Ovary (tissue), 10 donors: ENCODE measurements at places on chromosomes 11 and 22. TPM values are rescaled to one million over a fixed set of nuclear protein-coding genes. Genes with fewer than 3 reads are reported as not detected.

The OR10A2 gene
- not detected for total RNA-seq

The GRAMD1B gene
- 19.8 TPM for total RNA-seq

The MS4A3 gene
- not detected for total RNA-seq

The ABTB2 gene
- total RNA-seq, result 2.4 TPM

DNA sequence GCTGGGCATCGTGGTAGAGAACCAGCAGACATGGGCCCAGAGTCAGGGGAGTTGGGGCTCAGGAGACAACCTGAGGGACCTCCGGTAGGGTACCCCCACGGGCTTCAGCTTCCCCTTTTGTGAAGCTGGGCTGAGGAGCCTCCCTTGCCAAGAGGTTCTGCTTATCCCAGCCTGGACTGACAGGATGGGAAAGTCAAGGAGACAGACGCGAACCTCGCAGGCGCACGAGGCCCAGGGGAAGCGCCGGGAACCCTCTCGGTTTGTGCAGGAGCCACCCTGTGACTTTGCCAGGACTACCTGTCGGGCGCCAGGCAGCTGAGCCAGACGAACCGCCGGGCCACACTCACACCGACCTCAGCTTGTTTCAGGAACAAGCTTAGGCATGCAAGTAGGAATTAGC lies 566.1 kb downstream of the BRD1 start:
- DNase-seq, result no peak

GRCh38 chr11:68810164-68810563 lies 31.6 kb downstream of the CPT1A start:
- no peak for DNase-seq

DNA sequence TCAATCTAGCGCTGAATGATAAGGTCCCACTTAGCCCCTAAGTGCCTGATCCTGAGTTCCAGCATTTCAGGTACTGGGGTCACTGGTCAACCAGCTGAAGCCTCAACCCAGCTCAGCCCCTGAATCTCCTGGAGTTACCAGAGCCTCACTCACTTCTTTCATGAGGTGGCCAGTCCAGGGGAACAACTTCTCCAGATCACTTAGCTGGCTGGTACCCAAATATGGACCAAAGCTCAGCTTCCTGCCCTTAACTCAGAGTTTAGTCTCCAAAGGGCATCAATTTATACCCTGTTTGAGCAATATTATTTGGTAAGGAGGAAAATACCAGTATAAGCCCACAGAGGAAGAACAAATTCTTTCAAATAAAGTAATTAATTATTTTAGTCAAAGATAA lies 105.6 kb downstream of the SLC1A2 start:
- DNase-seq, result no peak
